ENCODE measurements at places on chromosomes 12 and 14. TPM values are rescaled to one million over a fixed set of nuclear protein-coding genes. Genes with fewer than 3 reads are reported as not detected.

The RCOR1 gene
- 13.1 TPM for total RNA-seq

GRCh38 chr12:110917961-110918360, 2.4 kb downstream of the MYL2 start:
- DNase-seq, result no peak

The HSPA2 gene
- total RNA-seq, result 305 TPM

GRCh38 chr12:104896710-104897109, 61.4 kb downstream of the SLC41A2 start:
- no peak for DNase-seq

The CD4 gene
- total RNA-seq, result 16.2 TPM

The RND1 gene
- total RNA-seq, result 6.5 TPM

GRCh38 chr14:50462111-50462510, 65.4 kb upstream of the CDKL1 start:
- DNase-seq, result no peak

DNA sequence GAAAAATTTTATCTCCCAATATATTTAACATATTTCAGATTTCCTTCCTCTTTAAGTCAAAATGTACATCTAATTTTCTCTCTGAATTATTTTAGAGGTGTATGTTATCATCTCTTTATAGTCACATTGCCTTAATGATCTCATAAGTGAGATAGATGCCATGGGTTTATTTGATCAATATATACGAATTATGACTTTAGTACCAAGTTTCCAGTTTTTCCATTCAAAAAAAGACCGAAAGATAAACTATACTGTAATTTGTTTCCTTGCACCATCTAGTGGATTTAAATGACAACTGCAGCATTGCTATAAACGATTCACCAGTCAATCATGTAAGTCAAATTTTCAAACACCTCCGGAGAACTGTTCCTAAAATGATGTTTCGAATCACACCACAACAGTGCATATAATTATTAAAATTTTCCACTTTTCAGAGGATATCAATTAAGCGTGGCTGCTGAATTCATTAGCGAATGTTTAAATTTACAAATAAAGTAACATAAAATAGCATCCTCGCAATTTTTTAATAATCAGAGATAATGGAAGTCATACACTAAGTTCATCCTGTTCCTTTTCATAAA, 419 bp upstream of the ATXN7L3B start:
- no peak for DNase-seq

GRCh38 chr12:77218278-77218677, 152.9 kb upstream of the E2F7 start:
- DNase-seq, result no peak

The SOX5 gene
- total RNA-seq, result 9.9 TPM

The KRT6C gene
- total RNA-seq, result not detected

The PLXNC1 gene
- 6.9 TPM for total RNA-seq

The DDN gene
- total RNA-seq, result not detected

GRCh38 chr14:102924632-102925588, 2.4 kb downstream of the AMN start:
- no peak for DNase-seq

DNA sequence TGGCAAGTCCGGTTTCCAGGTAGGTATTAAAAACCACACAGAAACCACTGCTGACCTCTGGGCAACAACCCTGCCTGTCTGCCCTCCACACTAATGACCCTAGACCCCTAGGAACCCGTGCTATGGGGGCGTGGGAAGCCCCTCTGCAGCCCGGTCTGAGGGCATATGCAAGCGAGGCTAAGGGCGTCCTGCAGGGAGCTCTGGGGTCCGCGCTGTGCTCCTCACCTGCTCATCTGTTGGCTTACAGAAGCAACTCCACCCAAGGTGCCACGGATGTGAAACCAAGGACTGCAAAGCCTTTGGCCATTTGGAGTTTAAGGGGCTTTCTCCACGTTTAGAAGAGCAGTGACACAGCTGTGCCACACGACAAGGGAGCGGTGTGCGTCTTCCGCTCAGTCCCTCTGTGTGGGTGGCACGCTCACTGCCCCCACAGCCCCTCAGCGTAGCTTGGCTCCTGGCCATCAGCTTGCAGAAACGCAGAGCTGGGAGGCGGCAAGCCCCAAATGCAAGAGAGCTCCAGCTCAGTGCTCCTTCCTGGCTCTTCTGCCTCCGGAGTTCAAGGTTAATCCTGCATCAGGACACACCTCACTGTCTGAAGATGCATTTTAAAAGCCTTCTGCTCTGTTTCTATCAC, 18.4 kb downstream of the AMN start:
- DNase-seq, result no peak

The GALNT8 gene
- total RNA-seq, result 1.3 TPM

- DNase-seq, result no peak
Observed at GRCh38 chr14:24313913-24314312, 2.6 kb downstream of the LTB4R start.

The ABCD2 gene
- 0.39 TPM for total RNA-seq

The PTGER2 gene
- 6.3 TPM for total RNA-seq

The APOLD1 gene
- total RNA-seq, result 49.4 TPM

The VWF gene
- total RNA-seq, result 163 TPM

GRCh38 chr14:38208618-38209562, 1.2 kb downstream of the SSTR1 start:
- no peak for DNase-seq

The RAB5B gene
- 125 TPM for total RNA-seq

- DNase-seq, result no peak
Observed at GRCh38 chr14:105478398-105479251, 4.0 kb downstream of the CRIP2 start.

DNA sequence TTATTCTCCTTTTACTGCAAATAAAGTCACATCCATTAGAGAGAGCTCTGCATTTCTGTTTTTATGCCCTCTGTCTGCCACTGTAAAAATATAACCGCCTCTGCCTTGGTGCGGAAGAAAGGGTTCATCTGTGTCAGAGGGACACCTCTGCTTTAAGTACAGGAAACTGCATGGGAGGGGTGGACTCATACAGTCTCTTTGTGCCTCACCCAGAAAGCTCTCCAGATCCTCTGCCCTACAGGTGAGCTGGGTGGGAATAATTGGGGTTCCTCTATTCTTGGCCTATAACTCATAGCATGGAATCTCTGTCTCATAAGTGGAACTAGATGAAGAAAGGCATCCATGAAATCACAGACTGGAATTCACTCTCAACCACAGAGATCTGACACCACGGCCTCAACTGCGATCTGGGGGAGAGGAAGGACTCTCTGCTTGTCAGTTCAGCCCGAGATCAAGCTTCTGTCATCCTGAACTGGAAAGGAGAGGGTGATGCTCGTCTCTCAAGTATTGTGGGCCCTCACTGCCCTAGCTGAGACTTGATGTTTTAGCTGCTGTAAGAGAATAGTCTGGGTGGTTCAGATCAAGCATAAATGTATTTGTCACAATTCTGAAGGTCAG, 702.3 kb downstream of the TMEM121 start:
- DNase-seq, result no peak

The EML5 gene
- total RNA-seq, result 2.7 TPM

The RIPK3 gene
- 6.3 TPM for total RNA-seq

The MGST1 gene
- total RNA-seq, result 45.7 TPM

GRCh38 chr12:110743571-110744093, 941 bp upstream of the PPP1CC start:
- no peak for DNase-seq

DNA sequence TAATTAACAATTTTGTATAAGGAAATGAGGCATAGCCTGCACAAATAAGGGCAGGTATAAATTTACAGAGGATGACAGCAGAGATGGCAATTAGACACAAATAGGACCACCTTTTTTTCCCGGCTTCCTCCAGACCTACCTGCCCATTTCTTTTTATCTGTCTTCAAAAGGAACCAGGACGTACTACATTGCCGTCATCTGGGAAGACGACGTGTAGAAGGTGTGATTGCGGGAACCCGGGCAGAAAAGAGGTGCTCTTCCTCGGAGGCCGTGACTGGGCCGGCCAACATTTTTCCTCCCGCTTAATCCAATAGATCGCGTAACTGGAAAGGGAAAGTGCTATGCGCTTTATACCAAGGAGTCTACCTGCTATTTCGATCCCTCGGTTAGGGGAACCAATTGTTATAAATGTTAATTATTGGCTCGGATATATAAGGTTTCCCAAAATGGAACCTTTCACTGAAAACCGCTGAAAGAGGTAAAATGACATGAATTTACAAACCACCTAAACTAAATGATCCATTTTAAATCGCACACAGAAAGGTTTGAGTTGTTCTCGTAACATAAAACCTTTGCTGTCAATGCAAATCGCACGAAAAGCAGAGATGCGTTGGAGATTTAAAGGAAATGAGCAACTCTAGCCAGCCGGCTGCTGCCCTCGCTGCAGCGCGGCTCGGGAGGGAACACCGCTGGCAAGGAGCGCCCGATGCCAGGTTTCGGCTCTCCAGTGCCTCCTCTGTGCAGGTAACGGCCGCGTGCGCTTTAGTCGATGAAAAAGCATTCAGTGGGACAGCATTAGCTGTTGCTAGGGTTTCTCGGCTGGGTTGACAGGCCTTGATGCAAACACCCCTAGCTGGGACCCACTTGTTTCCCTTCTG, 2.8 kb upstream of the SIX1 start:
- no peak for DNase-seq

GRCh38 chr12:53805067-53805466, 53.3 kb upstream of the CISTR start:
- DNase-seq, result no peak

- no peak for DNase-seq
Observed at GRCh38 chr12:38501991-38502390, 185.4 kb downstream of the ALG10B start.

The SYT10 gene
- total RNA-seq, result 0.42 TPM

The AHNAK2 gene
- 213 TPM for total RNA-seq

- DNase-seq, result no peak
Observed at GRCh38 chr12:103637021-103637420, 49.9 kb downstream of the STAB2 start.

The LMO3 gene
- total RNA-seq, result 149 TPM
